Kasumi-1 (cell line): ENCODE measurements at places on chromosomes 1 and 21.

DNA sequence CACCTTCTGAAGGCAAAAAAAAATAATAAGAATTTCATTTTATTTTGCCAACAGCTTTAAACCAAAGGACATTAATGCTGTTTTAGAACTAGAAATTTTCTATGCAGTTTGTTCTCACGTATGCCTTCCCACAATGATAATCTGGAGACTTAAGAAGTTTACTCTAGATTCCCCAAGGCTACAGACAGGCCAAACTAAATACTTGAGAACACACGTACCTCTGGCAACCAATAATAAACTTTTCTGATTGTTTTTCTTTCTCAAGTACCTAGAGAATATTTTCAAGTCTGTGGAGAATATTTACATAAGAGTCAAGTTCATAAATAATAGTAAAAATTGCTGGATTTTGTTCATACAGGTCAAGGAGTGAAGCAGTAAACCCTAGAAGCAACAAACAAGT is 15.9 kb downstream of the CLDN8 start:
- DNase-seq = no peak

DNA sequence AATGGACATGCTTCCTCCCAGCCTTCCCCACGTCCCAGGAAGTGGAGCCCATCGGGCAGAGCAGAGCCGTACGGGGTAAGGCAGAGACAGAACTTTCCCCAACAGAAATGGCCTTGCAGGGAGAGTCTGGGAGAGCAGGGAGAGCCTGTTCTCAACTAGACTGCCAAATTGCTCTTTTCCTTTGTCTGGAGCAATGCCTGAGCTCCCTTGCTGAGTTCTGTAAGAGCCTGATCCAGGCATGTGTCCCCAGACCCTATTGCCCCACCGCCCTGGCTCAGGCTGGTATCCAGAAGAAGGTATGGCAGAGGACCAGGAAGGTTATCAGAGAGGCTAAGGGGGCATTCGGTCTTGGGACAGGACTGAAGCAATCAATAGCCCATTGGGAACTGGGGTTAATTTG is 79.9 kb downstream of the TMEM53 start:
- DNase-seq = no peak

DNA sequence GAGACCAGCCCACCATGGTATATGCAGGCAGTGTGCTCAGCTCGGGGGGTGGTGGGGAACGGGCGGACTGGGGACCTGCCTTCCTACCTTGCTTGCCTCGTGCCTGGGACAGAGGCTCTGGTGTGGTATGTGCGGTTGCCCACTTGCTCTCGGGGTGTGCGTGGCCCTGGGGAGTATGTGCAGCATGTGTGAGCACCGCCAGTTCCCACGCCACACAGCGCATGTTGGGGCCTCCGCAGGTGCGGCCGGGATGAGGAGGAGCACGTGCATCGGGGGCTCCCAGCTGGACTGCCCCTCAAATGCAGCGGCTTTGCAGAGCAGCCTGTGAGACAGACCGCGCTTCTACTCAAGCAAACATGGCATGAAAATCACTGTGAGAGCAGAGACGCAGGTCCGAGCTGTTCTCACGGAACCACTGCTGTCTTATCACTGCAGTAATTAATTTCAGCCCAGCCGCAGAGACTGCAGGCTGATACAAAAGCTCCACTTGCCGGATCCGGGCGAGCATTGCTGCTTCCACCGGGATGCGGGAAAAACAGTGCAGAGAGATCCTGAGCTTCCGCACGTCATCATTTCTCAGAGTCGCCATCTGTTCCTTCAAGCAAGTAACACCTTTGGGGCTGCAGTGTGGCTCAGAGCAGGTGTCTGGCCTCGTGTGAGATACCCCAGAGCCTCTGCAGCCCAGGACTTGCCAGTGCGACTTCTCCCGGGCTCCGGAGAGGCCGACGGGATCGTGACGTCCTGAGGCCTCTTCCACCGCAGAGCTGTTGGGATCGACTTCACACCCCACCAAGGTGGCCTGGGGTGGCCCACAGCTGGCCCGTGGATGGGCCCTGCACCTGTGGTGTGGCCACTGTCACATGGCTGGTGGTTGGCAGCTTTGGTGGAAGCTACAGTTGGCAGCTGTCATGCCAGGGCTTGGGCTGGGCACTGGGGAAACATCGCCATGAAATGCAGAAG is 92.6 kb upstream of the ACTRT2 start:
- no peak for DNase-seq

DNA sequence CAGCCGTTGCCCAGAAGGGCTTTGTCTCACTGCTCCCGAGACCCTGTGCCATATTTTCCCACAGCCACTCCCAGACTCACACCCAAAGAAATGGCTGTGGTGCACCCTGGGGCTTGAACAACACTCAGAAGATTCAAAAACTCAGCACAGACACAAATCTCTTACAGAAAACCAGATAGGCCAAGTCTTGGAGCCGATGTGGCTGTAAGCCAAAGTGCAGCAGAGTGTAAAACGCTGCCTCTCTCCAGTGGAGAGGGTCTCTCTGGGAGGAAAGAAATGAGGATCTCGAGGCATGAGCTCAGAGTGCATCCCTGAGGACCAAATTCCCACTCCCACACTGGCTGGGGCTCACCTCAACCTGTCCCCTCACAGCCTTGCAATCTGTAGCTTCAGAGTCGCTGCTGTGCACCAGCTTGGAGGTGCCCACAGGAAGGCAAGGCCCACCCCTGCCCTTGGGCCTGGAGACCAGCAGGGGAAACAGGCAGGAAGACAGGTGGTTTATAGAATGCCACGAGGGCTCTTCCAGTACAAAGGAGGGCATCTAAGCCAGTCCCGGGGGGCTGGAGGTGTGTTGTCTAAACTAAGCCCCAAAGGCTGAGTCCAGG is 171.3 kb upstream of the AJAP1 start:
- no peak for DNase-seq

DNA sequence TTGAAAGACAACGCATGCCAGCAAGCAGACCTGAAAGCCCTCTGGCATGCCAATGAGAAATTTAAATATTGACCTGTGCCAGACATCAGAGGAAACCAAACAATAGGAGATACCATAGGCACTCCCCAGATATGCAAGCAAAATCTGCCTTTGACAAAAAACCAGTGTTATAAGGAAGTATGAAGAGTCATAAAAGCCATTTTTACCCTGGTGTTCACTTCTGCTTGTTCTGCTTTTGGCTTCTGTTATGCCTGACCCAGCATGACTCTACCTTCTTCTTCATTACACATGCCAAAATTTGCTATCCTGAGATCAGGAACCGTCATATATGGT is 26.4 kb downstream of the NPHS2 start:
- no peak for DNase-seq

DNA sequence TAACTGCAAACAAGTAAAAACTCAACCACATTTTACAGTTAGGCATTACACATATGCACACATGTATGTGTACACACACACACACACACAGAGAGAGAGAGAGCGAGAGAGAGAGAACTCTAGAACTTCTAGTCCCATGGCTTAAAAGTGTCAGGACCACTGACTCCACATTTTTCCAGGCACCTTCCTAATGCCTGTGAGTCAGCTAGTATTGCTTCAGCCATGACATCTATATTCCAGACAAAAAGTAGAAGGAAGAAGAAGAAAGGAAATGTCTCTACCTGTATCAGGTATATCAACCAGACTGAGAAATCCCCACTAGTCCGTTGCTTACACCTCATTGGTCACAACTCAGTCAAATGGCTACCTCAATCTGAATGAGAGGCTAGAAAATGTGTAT is 31.9 kb upstream of the TACSTD2 start:
- DNase-seq = no peak

DNA sequence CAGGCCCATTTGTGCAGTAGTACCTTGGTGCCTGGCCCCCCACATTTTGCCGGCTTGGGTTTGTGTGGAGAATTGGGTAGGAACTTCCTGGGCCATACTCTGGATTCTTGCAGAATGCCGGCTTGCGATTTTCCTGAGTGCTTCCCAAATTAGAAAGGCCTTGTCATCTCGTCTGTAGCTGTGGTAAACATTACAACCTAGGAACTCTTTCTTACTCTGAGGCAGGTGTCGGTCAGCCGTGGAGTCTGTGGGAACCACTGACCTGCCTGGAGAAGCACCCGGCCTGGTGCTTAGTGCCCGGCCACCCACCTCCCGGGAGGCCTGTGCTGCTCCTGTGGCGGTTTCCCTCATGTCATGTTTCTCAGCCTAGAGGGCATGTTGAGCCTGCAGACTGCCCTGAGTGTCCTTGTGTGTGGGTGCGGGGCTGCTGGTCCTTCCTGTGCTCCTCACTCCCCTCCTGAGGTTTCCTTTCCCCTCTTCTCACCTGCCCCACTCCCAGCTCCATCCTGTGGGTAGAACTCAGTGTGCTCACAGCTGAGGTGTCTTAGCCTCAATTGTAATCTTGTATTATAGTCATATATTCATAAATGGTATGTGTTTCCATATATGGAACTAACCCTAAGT is 64.7 kb downstream of the S100B start:
- DNase-seq = no peak

DNA sequence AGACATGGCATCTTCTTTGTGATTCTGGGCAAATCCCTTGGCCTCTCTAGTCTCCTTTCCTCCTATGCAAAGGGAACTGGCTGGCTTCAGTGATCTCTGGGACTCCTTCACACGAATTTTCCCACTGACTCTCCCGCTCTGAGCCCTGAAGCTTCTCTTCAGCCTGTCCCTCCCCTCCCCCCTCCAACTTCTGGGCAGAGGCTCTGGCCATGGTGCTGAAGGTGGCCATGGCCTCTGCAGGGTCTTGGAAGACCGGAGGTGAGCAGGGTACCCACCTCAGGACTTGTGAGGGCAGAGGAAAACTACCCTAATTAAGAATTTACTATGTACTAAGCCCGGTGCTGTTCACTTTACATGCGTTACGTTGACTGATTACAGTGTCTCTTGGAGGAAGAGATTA is 29.4 kb upstream of the POU3F1 start:
- no peak for DNase-seq

- no peak for DNase-seq
Measured at GRCh38 chr1:235931171-235931738, 64.5 kb upstream of the LYST start.

GRCh38 chr1:117076648-117077047 is 16.5 kb downstream of the TTF2 start:
- no peak for DNase-seq

GRCh38 chr1:246156847-246157246 is 350.2 kb downstream of the SMYD3 start:
- DNase-seq = no peak

DNA sequence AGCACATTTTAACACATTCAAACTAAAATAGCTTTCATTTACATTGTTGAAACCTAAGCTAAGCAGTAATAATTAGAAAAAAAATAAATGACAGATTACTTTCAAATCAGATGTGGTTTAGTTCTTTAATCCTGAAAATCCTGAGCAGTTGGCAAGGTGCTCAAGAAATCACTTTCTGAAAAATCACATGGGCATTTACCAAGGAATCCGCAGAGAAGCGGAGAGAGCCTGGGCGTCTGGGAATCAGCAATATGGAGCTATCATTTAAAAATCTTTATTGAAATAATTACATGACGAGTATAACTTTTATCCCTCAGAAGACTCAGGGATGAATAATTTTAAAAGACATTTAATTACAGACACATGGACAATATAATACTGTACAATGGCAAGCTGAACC is 30.2 kb downstream of the GRIK1 start:
- no peak for DNase-seq

- no peak for DNase-seq
Measured at GRCh38 chr1:10588640-10589039, 113.9 kb downstream of the PEX14 start.

DNA sequence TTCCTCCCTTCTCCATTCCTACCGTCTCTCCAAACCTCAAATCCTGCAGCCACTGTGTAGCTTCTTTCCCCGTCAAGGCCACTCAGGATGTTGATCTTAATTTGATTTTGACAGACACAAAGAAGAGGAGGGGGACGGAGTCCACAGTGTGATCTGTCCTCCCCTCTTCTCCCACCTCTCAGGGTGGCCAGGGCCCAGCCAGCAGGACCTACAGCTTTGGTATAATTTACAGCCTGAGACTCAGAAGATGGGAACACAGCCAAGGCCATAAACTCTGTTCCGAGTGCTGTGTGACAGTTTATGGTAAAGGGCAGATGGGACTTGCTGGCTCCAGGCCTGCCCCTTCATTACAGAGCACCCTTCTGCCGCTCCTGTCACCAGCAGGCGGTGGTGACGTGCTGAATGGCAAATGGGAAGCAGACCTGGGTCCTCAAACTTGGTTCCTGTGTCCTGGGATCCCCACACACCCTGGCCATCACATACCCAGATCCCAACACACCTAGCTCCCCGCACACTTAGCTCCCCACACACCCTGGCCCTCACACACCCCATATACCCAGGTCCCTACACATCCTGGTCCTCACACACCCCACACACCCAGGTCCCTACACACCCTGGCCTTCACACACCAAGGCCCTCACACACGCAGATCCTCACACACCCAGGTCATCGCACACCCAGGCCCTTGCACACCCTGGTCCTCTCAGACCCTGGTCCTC is 71.6 kb downstream of the CD2 start:
- DNase-seq = no peak

- no peak for DNase-seq
Measured at GRCh38 chr1:160827418-160827817, 31.4 kb downstream of the LY9 start.

DNA sequence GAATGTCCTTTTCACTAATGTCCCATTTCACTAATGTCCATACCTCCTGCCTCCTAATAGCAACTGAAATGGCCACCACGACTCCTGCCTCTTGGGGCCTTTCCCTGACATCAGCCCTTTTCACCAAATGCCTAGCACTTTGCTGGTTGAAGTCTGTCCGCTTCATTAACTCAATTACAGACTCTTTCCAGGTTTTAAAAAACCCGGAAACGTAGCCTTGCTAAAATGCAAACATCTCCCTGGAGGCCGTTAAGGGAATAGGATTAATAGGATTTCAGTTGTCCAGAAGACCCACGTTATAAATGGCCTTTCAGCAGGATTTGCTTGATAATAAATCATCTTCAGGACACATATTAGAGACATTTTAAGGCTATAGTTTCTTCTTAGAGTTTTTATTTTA is 25.7 kb upstream of the ERO1B start:
- no peak for DNase-seq

DNA sequence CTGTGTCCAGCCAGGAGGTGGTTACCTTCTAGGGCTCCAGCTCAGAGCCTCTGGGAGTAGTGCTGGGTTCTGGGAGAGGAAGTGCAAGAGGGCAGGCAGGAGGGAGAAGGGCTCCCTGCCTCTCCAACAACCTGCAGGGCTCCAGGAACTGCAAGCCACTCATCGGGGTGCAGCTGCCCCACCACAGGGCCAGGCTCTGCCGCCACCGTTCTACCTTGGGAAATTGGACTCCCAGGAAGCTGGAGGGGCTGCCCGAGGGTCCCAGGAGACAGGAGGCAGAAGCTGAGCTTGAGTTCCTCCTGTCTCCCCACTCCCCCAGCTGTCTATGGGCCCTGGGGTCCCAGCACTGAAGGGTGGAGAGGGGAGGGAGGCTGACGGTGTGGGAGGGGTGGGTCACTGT is 7.4 kb upstream of the PRDM16 start:
- no peak for DNase-seq

GRCh38 chr1:108816049-108816893 is 40.6 kb downstream of the AKNAD1 start:
- DNase-seq = no peak
